Inflammatory macrophage (primary cell): ENCODE measurements at places on chromosomes 5 and 9.

DNA sequence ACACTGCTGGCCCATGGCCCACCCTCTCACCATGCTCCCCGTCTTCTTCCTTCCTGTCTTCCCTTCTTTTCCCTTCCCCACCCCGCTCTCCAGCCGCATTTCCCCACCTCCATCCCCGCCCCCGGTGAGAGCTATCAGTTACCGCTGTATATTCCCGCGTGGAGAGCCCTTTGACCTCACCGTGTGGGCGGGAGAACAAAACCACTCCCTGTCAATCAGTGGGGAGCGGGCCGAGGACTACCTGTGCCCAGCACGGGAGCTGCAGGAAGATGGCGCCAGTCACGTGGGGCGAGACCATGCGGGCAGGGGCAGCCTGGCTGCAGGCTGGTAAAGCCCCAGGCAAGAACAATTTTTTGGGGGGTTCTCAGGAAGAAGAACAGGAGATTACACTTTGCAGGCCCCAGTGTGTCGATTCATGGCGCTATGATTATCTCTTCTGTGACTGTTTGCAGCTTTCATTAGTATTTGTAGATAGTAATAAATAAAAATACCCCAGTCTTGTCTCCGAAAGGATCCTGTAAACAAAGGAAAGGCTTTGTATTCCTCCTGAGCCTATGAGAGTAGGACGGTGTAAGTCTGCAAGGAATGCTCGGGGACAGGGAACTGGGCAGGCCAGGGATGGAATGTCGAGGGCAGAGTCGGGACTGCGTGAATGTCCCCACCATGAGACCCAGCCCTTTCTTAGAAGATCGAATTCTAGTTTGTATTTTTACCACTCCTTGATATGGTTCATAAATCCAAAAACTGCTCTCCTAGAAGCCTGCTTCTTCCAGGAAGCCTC, 14.8 kb upstream of the DMRT1 start:
- no peak for DNase-seq

GRCh38 chr5:159669559-159669958, 246.7 kb upstream of the ADRA1B start:
- DNase-seq, result no peak

- peak; percentile 61 for DNase-seq
Observed at GRCh38 chr5:73117088-73117740, 3.2 kb upstream of the TMEM171 start.

DNA sequence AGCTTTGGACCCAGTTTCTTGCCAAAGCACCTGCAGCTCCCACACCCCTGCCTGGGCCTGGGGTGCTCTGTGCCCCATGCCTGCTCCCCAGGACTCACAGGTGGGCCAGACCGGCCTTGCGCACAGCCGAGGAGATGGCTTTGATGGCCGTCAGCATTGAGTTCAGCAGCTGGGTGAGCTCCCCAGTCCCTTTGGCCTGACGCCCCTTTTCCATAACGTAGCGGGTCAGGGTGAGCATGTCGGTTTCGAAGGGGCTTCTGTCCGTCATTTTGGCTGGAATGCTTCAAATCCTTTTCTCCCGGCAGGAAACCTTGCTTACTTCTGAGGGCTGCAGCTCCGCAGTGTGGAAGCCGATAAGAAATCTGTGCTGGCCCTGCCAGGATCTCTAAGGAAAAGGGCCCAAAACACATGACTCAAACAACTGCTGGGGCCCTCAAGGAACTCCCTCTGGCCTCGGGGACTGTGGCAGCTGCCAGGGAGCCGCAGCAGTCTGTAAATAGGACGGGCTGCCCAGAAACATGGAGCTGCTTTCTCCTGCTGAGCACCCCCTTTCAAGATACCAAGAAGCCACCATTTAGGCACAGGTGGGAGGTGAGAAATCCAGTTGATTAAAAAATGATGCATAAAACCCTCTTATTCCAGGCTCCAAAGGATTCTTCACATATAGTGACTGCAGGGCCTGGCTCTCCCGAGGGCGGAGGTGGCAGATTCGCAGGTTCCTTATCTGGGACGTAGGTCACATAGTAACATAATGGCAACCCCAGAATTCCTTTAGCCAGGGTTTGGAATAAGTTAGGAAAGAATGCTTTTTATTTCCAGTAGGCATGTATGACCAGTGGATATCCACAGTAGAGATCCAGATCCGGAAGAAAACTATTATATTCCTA, at the start of gene FBP2:
TSS of gene FBP2 (minus strand) at position 366 of the 887 bp plus-strand sequence. CDS start at position 268, 98 bp downstream.
- no peak for DNase-seq

DNA sequence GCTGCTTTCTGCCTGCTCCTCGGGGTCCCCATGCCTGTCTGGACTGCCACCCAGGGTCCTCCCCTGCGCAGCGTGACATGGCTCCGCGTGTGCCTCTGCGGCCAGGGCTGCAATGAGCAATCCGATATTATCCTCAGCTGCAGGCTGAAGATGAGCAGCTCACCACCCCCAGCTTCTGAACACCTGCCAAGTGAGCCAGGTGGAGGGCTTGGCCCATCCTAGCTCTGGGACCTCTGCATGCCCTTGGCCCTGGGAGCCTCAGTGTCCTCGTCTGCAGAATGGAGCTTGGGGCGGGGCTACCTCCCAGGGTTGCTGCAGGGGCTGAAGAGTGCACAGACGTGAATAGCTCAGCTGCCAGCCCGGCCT, 4.1 kb upstream of the MYMK start:
- no peak for DNase-seq
